ENCODE measurements at places on chromosomes 11 and 22. TPM values are rescaled to one million over a fixed set of nuclear protein-coding genes. Genes with fewer than 3 reads are reported as not detected.

The RASD2 gene
- 1.4 TPM for total RNA-seq

GRCh38 chr22:22901578-22902218, 14.1 kb downstream of the IGLL5 start:
- no peaks in the 10 kb centered on the region for H3K4me1 ChIP-seq
- no peaks in the 10 kb centered on the region for H3K27me3 ChIP-seq
- no peak for DNase-seq
- no peaks in the 10 kb centered on the region for H3K36me3 ChIP-seq

DNA sequence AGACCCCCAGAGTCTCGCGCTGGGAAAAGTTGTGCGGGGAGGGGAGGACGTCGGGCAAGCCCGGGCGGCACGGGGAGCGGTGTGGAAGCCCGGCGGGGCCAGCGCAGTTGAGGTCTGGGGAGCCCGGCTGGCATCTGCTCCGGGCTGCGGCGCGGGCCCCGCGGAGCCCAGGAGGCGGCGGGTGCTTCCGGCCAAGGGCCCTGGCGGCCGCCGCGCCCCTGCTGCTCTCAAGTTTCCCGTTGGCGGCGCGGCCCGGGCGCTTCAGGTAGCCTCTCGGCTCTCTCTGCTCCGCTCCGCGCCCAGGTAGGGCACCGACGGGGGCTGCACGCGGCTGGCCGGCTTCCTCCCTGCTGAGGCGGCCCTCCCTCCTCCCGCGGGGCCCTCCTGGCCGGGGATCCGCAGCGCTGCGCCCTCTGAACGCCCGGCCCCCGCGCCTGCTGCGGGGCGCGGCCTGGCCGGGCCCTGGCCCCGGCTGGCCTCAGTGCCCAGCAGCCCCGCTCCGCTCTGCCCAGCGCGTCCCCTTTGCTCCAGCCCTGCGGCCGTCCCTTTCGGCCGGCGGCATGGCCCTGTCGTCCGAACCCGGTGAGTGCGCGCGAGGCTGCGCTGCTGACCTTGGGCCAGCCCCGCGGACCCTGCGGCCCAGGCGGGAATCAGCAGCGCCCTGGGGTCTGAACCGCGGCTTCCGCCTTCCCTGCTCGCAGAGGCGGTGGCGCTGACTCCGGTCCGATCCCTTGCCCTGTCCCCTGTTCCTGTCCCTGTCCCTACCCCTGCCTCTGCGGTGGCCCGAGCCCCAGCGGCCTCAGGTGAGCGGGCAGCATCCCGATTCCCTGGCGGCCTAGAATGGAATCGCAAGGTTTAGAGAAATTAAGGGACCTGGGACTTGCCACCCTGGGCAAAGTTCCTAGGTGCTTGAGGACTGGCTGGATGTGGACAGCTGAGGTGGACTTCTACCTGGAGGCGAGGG, 4.3 kb upstream of the AMPD3 start:
- no peaks in the 10 kb centered on the region for H3K36me3 ChIP-seq
- H3K4me3 ChIP-seq, result peak overlapping the region; percentile 60
- no peaks in the 10 kb centered on the region for H3K27me3 ChIP-seq
- peak; percentile 53 for DNase-seq
- peak overlapping the region; percentile 60 for H3K27ac ChIP-seq

The UPK3A gene
- total RNA-seq, result not detected

The OR4D6 gene
- total RNA-seq, result not detected

GRCh38 chr22:37449331-37450001, 22.2 kb upstream of the ELFN2 start:
- no peak overlapping the region for H3K27ac ChIP-seq
- no peak overlapping the region for H3K4me3 ChIP-seq
- H3K4me1 ChIP-seq, result peaks cover 9% of the 10 kb centered on the region
- no peaks in the 10 kb centered on the region for H3K27me3 ChIP-seq

DNA sequence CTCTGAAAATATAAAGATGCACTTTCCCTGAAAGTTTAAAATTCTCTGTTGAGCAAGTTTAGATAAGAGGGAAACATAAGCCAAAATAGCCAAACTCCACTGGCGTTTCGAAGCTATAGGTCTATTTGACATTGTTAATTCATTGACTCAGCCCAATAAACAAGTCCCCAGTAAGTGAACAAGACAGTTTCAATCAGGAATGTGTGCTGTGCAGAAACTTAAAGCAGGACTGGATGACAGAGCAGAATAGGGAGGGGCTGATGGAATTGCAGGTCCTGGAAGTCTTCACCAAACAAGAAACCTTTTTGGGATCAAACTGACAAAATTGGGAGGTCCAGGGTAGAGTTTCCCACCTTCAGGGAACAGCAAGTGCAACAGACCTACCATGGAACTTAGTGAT, 8.9 kb upstream of the KDM4E start:
- H3K27ac ChIP-seq, result no peak overlapping the region
- H3K27me3 ChIP-seq, result peaks cover 9% of the 10 kb centered on the region
- DNase-seq, result no peak
- H3K36me3 ChIP-seq, result no peaks in the 10 kb centered on the region
- no peaks in the 10 kb centered on the region for H3K4me1 ChIP-seq

The GRM5 gene
- total RNA-seq, result not detected

- no peak overlapping the region for H3K27ac ChIP-seq
- no peaks in the 10 kb centered on the region for H3K36me3 ChIP-seq
- no peak for DNase-seq
- H3K4me3 ChIP-seq, result no peak overlapping the region
- no peaks in the 10 kb centered on the region for H3K4me1 ChIP-seq
These were observed 4.1 kb upstream of the NNMT start for GRCh38 chr11:114291842-114292680.

The E2F8 gene
- not detected for total RNA-seq

The SCUBE2 gene
- 0.17 TPM for total RNA-seq

The C11orf91 gene
- not detected for total RNA-seq

DNA sequence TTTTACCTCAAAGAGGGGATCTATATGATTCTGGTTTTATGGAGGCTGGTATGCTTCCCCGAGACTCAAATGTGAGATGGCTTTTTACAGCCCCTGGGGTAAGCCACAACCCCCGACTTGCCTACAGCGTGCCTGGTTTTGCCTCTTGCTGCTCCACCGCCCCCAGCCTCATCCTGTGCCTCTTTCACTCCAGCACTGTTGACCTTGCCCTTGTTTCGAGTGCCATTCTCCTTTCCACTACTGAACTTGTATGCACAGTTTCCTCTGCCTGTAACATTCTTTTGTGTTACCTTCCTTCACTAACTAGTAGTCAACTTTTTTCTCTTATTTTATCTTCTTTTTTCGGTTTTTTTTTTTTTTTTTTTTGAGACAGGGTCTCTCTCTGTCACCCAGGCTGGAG, 219.0 kb upstream of the ZBED5 start:
- H3K4me3 ChIP-seq, result no peak overlapping the region
- no peak for DNase-seq
- H3K36me3 ChIP-seq, result no peaks in the 10 kb centered on the region
- no peaks in the 10 kb centered on the region for H3K27me3 ChIP-seq

The HTR3A gene
- total RNA-seq, result not detected

DNA sequence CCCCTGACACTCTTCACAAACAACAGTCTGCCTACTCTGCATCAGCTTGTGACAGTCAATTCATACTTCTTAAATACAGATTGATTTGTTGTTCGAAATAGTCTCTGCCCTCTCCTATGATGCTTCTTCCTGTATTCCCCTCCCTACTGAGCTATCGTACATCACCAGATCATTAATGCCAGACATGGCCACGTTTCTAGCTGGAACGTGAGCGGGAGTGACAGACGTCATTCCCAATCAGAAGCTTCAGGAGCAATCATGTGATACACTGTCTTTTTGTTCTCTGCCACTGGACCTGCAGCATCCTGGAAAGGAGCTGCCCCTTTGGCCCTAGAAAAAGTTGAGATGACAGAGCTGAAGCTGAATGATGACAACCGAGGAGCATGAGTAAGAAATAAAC, 48.5 kb downstream of the CSNK2A3 start:
- no peaks in the 10 kb centered on the region for H3K4me1 ChIP-seq
- no peaks in the 10 kb centered on the region for H3K36me3 ChIP-seq
- H3K4me3 ChIP-seq, result no peak overlapping the region

- H3K27ac ChIP-seq, result no peak overlapping the region
- H3K36me3 ChIP-seq, result no peaks in the 10 kb centered on the region
- H3K4me3 ChIP-seq, result no peak overlapping the region
- H3K4me1 ChIP-seq, result no peaks in the 10 kb centered on the region
These were observed 53.7 kb upstream of the SPTBN2 start for GRCh38 chr11:66782726-66783125.

The RAC2 gene
- total RNA-seq, result 180 TPM

The NXPE2 gene
- not detected for total RNA-seq

The GLB1L3 gene
- 1.3 TPM for total RNA-seq

The FTH1 gene
- 2,400 TPM for total RNA-seq

GRCh38 chr11:20873054-20873453, 203.7 kb downstream of the NELL1 start:
- no peaks in the 10 kb centered on the region for H3K4me1 ChIP-seq
- no peak overlapping the region for H3K4me3 ChIP-seq
- no peaks in the 10 kb centered on the region for H3K36me3 ChIP-seq
- DNase-seq, result no peak
- H3K27me3 ChIP-seq, result no peaks in the 10 kb centered on the region
- no peak overlapping the region for H3K27ac ChIP-seq

The OR52E8 gene
- not detected for total RNA-seq

GRCh38 chr11:45766469-45766868, 38.5 kb upstream of the SLC35C1 start:
- no peaks in the 10 kb centered on the region for H3K36me3 ChIP-seq
- no peak overlapping the region for H3K27ac ChIP-seq
- H3K4me1 ChIP-seq, result peaks cover 8% of the 10 kb centered on the region
- DNase-seq, result no peak

DNA sequence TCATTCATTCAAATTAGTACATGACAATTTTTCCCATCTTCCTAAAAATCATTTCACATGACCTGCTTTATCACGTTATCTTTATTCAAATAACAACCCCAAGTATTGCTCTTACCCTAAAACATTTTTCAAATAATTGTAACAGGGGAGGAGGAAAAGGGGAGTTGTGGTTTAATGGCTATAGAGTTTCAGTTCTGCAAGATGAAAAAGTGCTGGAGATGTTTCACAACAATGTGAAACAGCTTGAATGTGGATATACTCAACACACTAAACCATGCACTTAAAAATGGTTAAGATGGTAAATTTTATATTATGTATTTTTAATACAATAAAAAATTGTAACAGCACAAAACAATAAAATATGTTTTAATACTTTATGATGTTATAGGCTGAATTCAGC, 161.6 kb upstream of the GUCY1A2 start:
- no peak for DNase-seq
- no peaks in the 10 kb centered on the region for H3K27me3 ChIP-seq
- no peaks in the 10 kb centered on the region for H3K4me1 ChIP-seq
- H3K4me3 ChIP-seq, result no peak overlapping the region

DNA sequence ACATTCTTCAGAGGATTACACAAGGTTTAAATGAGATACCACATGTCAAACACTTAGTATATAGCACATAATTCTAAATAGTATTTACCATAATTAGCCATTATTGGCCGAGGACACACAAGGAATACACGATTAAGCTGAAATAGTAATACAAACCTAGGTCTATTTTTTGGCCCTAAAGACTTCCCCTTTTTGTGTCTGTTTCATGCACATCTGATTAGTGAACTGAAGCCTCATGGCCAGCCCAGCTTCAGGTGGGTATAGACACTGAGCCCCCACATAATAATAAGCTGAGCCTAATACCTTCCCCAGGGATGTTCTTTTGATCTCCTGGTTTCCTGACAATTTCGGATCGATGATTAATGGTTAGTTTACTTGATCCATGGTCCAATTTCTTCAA, 2.1 kb downstream of the GLYATL1B start:
- H3K27me3 ChIP-seq, result no peaks in the 10 kb centered on the region
- no peak overlapping the region for H3K27ac ChIP-seq
- no peaks in the 10 kb centered on the region for H3K36me3 ChIP-seq
- H3K4me1 ChIP-seq, result no peaks in the 10 kb centered on the region
- no peak overlapping the region for H3K4me3 ChIP-seq

- H3K27ac ChIP-seq, result no peak overlapping the region
- DNase-seq, result no peak
- H3K36me3 ChIP-seq, result no peaks in the 10 kb centered on the region
- no peak overlapping the region for H3K4me3 ChIP-seq
These were observed 46.0 kb upstream of the WNT7B start for GRCh38 chr22:46022881-46023512.

DNA sequence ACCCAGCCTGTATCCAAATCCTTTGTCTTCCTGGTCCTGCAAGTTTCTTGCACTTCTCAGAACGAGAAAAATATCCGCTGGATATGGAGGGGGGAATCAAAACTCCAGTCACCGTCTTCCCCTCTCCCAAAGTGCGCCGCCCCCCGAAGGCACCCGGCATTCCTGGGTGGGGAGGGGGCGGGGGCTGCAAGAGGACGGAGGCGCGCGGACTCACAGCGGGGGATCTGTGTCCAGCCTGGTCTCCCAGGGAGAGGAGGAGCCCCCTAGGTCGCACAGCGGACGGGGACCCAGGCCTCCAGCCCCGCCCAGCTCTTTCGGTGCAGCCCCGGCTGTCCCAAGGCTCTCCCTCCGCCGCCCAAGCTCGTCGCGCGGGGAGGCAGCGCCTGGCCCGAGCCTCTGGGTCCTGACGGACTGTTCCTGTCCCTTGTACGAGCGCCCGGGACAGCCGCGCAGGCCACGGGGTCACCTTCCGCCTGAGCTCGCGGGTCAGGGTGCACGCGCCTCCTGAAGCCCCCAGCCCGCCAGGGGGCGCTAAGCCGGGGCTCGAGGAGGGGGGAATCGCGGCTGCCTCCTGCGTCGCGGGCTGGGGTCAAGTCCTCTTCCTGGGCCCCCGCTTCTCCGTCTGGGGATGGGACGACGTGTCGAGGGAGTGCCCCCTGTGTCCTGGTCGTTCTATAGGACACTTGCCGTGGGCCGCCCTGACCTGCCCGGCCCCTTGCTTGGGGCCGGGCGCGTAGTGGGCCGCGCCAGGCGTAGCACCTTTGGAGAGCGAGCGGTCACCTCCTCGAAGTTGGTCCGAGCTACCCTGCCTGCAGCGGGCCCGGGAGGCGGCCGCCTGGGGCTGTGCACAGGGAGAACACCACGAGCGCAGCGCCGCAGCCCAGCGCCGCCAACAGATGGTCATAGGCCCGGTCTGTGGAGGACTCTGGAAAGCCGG, 2.4 kb upstream of the WNT11 start:
- H3K27me3 ChIP-seq, result peaks cover 72% of the 10 kb centered on the region
- H3K36me3 ChIP-seq, result no peaks in the 10 kb centered on the region
- peak; percentile 67 for DNase-seq
- peak overlapping the region; percentile 65 for H3K4me3 ChIP-seq

DNA sequence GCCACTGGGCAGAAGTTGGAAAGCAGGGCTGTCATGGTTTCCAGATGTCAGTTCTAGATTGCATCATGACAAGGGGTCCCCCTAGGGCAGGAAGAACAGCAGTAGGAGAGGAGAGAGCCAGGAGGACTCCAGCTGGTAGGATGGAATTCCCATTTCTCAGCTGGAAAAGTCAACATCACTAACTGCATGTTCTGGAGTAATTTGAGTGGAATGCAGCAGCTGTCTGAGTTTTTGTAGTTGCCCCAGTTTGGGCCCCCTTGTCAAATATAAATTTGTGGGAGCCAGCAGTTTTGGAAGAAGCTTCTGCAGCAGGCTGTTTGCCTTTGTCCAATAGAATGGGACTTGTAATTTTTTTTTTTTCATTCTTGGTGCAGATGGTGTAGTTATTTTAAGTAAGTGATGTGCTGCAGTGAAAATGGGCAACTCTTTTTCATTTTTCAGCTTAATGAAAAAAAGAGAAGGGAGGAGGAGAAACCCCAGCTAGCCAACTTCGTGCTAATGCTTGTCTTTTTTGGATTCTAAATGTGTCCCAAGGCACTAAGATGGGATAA, 86.9 kb downstream of the LDLRAD3 start:
- no peaks in the 10 kb centered on the region for H3K4me1 ChIP-seq
- H3K27ac ChIP-seq, result no peak overlapping the region
- no peak for DNase-seq
- H3K4me3 ChIP-seq, result no peak overlapping the region

The RAG1 gene
- total RNA-seq, result not detected

Measured in CD4-positive, alpha-beta T cell (primary cell).